ENCODE measurements at places on chromosomes 3 and 15.

GRCh38 chr15:100972975-100973350 is 53.8 kb downstream of the LRRK1 start:
- no peak for DNase-seq

GRCh38 chr3:111112913-111113312 is 41.3 kb downstream of the NECTIN3 start:
- DNase-seq, result no peak

- DNase-seq, result no peak
Measured at GRCh38 chr15:25894371-25894902, 31.3 kb upstream of the ATP10A start.

DNA sequence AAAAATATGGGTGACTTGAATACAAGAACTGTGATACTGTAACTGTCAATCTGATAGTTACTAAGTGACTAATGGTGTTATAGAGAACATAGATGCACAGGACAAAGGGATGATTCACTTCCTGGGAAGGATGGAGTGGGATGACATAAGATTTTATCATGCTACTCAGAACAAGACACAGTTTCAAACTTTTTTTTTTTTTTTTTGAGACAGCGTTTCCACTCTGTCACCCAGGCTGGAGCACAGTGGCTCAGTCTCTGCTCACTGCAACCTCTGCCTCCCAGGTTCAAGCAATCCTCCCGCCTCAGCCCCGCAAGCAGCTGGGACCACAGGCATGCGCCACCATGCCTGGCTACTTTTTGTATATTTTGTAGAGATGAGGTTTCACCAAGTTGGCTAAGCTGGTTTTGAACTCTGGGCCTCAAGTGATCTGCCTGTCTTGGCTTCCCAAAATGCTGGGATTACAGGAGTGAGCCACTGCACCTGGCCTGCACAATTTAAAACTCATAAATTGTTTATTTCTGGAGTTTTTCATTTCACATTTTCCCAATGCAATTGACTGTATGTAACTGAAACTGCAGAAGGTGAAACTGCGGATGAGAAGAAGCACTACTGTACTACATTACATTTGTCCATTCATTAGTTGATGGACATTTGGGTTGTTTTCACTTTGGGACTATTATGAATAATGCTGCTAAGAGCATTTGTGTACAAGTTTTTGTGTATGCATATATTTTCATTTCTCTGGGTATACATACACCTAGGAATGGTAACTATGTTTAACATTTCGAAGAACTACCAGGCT is 40.6 kb downstream of the ADIPOQ start:
- no peak for DNase-seq

DNA sequence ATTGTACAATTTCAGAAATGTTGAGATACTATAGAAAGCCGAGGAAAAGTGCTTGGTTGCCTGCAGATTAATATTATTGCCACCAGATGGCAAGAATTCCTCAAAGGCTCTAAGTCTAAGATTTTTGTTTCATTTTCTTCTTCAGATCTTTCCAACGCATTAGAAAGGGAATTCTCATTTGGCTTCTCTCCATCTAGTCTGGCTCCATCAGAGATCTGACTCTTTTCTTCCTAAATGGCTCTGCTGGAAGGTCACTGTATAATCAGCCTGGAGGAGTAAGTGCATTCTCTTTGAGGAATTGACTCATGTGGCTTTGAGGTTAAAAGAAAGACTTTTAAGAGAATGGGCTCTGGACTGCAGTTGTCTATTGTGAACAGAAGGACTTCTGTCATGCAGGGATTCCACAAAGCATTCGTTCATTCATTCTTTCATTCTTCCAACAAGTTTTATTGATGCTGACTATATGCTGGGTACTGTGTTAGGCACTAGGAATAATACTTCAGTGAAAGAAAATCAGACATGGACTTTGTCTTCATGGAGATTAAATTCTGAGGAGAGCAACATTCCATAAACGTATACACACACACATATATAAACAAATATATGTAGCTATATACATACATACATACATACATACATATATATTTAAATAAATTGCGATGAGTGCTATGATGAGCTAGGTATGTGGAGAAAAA is 55.3 kb downstream of the SLC28A2 start:
- DNase-seq, result no peak

- DNase-seq, result no peak
Measured at GRCh38 chr3:49469037-49469935, 781 bp upstream of the DAG1 start.

DNA sequence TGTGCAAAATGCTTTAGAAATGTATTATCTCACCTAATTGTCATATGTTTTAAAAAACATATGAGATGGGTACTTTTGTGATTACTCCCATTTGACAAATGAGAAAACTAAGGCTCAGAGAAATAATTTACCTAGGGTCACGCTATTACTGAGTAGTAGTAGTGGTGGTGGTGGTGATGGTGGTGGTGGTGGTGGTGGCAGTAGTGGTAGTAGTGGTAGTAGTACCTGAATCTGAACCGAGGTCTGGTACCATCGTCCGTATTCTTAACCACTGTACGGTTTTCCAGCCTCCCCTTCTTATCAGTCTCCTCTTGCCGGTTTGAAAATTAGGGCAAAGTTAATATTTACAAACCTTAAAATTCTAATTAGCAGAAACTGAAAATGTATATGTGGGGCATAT is 102.4 kb downstream of the KLHL25 start:
- no peak for DNase-seq

DNA sequence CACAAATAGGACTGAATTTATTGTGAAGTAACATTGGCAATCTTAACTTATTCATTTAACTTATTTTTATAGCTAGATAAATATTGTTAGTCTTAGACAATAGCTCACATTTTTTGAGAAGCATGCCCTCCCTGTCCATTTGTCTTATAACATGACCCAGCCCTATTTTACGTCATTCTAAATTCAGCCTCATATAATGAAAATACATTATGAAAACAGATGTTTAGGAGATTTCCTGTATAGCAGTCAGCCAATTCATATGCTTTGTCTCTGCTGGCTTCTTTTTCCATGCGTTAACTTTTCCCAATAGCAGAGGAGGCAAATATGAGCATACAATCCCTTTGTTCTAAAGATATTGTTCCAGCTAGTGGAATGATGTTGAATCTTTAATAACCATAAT is 29.3 kb downstream of the CD200 start:
- DNase-seq, result no peak

GRCh38 chr3:68256635-68257223 is 602.3 kb upstream of the SUCLG2 start:
- no peak for DNase-seq

DNA sequence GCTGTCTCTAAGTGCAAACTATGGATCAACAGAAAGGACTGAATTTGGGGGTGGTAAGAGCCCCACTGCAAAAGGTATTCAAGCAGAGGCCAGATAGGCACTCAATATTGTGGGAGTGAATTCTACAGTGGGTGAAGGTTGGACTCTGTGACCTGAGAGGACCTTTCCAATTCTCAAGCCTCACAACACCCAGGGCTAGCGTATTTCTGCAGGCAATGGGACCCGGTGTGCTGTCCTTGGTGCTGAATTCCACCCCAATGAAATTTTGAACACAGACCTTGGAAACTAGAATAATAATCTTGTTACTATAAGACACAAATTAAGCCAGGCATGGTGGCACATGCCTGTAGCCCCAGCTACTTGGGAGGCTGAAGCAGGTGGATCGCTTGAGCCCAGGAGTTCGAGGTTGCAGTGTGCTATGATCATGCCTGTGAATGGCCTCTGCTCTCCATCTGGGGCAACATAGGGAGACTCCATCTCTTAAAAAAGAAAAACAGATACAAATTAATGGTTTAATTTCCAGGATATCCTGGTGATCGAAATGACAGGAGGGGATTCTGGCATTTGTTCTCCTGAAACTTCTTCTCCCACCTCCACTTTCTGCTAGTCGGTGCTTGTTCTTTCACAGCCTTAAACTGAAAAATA is 135.4 kb downstream of the RAB11A start:
- no peak for DNase-seq

GRCh38 chr3:192817506-192817905 is 90.2 kb upstream of the FGF12 start:
- DNase-seq, result no peak

DNA sequence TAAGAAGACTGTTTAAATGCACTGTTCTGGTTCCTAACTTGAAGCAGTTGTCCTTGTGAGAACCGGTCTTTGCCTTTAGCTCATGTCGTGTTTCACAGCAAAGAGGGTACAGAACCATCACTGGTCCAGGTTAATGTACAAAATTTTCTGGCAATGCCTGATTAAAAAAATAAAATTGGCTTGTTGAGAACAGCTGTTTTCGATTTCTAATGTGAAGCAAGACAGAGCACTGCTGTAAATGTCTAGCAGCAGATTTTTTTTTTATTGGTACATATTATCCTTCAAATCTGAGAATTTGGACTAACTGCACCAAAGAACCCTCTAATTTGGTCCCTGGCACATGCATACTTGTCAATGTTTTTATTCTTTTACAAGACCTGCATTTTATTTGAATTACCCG is 103.3 kb downstream of the STT3B start:
- no peak for DNase-seq

DNA sequence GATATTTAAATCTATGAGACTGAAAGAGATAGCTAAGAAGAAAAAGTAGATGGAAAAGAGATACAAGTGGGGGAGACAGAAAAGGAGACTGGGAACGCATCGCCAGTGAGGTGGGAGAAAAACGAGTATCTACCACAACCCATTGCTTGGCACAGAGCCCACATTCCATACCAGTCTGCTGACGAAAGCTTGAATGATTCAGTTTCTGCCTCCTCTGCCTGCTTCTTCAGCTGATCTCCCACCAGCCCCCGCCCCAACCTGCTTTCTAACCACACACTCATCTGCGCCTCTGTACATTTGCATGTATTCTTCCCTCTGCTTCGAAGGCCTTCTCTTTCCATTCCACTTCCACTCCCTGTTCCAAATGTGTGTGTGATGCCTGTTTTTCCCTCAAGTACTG is 188.1 kb downstream of the USP13 start:
- no peak for DNase-seq

GRCh38 chr15:63440756-63441155 is 59.1 kb upstream of the CA12 start:
- DNase-seq, result no peak

DNA sequence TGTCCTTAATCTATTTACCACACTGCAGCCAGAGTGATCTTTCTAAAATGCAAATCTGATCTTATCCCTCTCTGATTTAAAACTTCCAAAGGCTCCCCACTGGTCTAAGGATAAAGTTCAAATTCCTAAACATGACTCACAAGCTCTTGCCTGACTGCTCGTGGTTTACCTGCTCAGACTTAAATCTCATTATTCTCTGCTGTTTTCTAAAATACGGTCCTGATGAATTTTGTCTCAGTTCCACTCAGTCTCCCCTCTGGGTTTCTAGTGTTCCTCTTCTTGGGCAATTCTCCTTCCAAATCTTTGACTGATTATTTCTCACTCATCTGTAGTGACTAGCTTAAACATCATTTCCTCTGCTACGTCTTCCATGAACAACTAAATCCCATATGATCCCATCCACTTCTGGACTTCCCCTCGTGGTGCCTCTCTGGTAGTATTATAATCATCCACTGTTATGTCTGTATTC is 108.3 kb downstream of the P3H2 start:
- DNase-seq, result no peak

- no peak for DNase-seq
Measured at GRCh38 chr15:99403597-99403996, 152.3 kb downstream of the LRRC28 start.

DNA sequence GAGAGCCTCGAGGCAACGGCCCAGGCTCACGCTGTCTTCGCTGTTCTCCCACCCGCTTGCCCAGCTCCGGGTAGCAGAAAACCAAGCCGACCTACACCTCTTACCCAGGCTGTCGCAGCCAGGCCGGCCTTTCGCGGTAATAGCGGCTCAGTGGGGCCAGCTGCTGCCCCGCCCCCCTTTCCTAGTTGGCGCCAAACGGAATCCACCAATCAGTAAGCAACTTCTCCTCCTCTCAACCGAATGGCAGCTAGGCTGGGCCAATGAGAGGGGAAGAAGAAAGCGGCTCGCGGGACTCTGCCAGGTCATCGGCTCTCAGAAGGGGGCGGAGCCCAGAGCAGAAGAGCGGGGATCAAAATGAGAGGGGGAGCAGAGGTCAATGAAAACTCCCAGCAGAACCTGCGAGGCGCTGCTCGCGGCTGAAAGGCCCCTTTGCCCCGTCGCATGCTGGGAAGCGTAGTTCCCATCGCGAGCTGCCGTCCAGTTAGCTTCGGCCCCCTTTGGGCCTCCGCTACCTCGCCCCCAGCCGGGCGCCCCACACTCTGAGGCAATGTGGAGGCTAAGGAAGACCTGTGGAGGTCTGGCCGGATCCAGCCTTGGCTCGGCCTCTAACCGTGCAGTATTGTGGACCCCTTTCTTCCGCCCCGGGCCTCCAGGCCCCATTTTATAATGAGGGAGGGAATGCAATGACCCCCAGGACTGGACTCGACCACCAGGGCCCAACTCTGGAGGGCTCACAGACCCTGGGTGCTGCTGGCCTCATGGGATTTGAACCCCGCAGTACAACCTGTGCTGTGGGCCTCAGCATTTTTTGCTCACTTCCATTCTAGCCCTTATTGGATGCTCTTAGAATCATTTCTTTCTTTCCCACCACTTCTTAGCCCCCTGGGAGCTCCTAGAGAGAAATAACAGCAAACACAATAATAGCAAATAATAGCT is at the start of gene CDC25A:
TSS of gene CDC25A (minus strand) at position 152 of the 936 bp plus-strand sequence. CDS start 470 bp downstream, outside the sequence.
- DNase-seq, result peak; percentile 93

- DNase-seq, result no peak
Measured at GRCh38 chr3:178439504-178439903, 96.7 kb upstream of the KCNMB2 start.

DNA sequence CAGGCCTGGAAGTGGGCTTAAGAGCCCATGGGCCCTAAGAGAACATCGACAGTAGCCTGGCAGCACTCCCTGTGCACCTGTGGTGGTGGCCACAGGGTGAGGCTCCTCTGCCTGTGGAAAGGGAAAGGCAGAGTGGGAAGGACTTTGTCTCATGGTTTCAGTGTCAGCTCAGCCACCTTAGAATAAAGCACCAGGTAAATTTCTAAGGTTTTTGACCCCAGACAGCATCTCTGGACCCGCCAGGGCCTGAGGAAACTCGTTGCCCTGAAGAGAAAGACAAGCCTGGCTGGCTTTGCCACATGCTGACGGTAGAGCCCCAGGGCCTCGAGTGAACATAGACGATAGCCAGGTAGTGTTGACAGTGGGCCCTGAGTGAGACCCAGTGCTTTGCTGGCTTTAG is 22.1 kb downstream of the GOLGA6A start:
- DNase-seq, result no peak

DNA sequence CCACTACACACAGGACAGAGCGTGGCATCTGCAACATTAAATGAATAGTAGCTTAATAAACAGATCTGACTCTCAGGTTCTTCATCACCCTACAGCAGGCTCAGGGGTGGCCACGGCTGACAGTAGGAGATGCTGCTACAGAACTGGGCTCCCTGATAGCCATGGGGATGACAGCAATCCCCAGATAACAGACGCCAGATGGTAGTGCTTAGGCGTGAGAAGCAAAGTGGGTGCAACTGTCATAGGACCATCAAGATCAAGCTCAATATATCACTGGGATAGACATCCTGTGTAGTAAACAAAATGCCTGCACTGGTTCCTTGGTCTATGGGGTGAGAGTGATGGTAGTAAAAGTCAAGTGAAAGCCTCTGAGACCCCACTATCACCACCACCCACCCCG is 2.6 kb upstream of the TPRA1 start:
- DNase-seq, result no peak
